IPS DF 6.9 (cell line): ENCODE measurements at places on chromosomes 7 and 10.

DNA sequence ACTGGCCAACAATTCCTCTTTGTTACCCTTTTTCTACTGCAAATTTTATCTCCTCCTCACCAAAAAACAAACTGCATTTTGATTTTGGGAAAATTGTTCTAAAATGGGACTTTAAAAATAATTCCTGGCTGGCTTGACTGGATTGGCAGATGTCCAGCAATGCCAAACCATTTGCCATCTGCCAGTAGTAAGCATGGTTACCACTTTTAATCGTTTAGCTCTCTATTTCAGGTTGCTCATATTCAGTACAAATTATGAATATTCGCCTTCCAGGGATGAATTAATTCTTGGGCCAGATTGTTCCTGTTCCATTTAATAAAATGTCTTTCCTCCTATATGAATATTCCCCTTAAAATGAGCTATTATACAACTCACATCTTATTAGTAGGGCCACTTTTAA is 35.7 kb downstream of the SMNDC1 start:
- DNase-seq: no peak

DNA sequence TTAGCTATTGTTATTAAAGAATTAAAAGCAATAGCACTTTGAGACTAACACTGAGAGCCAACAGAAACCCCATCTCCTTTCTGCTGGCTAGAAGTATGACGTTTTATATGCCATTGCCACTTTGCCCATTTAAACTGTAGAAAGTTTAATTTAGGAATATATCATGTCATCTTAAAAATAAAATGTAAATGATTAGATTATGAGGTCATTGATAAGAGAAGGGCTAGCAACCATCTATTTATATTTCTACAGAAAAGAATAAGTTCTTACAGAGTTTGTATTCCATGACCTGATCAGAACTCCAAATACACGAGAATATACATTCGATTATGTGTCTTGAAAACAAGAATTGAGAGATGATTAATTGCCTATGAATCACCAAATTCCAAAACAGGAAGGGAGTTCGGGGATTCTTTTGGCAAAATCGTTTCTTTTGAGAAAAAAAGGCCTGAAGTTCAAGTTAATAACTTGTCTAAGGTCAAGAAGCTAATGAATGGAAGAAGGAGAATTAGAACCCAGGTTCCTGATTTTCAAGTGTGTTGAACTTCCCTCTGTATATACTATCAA is 227.0 kb downstream of the TRIL start:
- no peak for DNase-seq

DNA sequence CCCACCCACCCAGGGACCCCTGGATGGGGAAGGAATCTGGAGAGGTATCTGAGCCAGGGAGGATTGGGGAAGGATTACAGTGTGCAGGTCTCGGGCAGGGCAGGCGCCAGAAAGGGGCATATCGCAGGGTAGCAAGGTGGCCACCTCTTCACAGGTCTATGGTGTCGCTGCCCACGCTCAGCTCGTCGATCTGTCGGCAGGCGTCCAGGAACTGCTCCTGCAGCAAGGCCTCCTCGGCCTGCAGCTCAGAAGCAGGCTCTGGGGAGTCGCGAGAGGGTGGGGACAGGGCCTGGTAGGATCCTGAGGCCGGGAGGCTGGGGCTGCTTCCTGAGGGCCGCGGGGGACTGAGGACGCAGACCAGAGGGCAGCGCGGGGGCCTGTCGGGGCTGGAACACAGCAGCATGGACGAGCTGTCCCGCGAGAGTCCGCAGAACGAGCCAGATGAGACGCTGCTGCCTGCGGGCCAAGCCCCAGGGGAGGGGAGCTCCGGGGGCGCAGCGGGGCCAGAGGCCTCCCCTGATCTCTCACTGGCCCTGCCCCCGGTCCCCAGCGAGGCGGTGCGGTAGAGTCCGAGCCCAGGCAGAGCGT is 7.1 kb upstream of the RBM28 start:
- no peak for DNase-seq

GRCh38 chr10:110802551-110803238 is 69.0 kb upstream of the PDCD4 start:
- no peak for DNase-seq

DNA sequence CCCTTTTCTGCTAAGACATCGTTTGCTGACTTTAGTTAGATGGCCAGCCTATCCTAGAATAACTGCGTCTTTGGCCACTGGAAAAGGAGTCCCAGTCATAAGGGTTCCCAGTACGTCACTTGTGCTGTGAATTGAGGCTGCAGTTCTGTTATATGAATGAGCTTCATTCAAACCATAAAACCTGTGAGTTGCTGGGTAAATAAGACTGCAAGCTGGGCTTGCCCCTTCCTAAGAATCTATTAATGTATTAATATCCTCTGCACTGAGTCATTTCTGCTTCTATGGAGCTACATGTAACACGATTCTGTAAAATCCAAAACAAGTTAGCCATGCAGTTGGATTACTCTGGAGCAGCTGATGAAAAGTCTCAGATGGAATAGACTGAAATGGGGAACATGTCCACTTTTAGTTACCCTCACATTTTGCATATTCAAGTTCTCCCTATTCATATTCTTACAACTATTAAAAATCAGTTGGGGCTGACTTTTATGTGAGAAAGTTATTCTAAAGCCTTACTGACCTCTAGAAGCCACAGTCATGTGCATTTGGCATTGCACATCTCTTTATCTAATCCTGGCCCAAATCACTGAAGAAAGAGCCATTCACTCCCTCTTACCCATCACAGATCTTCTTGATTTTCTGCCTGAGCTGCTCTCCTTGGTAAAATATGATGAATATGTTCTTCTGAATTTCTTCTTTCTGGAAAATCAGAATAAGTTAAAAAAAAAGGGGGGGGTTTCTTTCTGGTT is 41.8 kb upstream of the TMEM213 start:
- no peak for DNase-seq

DNA sequence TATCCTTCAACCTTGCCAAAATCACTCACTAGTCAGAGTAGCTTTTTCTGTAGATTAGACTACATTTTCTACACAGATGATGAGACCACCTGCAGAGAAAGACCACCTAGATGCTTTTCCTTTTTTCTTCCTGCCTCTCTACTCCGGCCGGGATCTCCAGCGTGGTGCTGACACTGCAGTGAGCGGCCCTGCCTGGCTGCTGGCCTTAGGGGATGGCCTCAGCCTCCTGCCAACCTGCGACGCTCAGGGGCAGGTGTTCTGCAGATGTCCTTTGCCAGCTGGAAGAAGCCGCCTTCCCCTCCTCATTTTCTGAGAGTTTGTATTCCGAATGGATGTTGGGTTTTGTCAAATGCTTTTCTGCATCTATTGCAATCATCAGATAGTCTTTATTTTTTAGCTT is 43.5 kb upstream of the NKX6-2 start:
- DNase-seq: no peak

DNA sequence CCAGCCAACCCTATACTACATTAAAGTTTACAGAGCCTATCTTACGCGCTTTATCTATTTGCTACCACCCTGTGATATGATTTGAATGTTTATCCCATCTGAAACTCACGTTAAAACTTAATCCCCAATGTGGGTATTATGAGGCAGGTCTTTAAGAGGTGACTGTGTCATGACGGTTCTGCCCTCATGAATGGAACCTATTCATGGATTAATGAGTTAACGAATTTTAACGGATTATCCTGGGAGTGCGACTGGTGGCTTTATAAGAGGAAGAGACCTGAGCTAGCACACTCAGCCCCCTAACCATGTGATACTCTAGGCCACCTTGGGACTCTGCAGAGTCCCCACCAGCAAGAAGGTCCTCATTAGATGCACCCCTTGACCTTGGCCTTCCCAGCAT is 37.8 kb downstream of the SRPK2 start:
- DNase-seq: no peak

GRCh38 chr7:40329601-40330153 is 194.9 kb downstream of the SUGCT start:
- peak; percentile 7 for DNase-seq

DNA sequence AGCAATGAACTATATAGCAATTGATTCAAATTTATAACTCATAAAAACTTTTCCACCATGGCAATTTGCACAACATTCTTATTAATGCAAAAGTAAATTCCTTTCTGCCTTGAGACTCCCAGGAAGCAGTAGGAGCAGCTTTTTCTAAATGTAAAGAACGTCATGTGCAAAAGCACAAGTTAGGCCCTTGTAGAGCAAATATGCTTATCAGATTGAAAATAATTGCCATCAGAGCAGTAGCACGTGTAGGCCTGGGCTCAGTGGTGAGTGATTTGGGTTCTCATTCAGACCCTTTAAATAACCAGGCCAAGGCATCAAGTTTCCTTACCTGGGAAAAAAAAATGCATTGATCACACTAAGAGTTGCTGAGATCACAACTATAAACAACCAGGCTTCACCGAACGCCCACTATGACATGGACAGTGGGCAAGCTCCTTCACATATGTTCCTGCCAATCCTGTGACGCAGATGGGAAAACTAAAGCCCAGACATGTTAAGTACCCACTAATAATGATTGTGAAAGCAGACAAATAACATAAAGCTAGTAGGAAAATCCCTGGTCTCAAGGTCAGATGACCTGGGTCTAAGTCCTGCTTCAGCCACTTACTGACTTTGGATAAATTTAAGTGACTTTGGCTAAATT is 22.1 kb upstream of the SAR1A start:
- DNase-seq: no peak

GRCh38 chr7:123876557-123877256 is 31.7 kb downstream of the HYAL4 start:
- no peak for DNase-seq

GRCh38 chr7:90723233-90723632 is 127.1 kb downstream of the CDK14 start:
- DNase-seq: no peak

- DNase-seq: no peak
Observed at GRCh38 chr7:148944935-148945934, 61.1 kb upstream of the EZH2 start.

DNA sequence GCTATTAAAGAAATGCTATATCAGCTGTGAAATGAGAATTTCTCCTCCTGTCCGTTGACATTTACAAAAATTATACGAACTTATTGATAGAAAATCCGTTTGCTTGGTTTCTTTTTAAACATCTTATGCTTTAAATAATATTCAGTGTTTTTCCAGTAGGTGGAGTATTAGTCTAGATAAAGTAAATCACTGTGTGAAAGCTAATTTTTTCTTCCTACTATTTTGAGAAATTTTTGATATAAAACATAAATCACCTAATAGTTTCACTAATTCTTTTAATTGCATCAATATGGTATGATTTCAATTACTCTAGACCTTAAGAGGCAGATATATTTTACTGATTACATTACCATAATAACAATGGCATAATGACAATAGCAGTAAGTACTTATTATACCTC is 335.2 kb upstream of the C7orf33 start:
- no peak for DNase-seq

DNA sequence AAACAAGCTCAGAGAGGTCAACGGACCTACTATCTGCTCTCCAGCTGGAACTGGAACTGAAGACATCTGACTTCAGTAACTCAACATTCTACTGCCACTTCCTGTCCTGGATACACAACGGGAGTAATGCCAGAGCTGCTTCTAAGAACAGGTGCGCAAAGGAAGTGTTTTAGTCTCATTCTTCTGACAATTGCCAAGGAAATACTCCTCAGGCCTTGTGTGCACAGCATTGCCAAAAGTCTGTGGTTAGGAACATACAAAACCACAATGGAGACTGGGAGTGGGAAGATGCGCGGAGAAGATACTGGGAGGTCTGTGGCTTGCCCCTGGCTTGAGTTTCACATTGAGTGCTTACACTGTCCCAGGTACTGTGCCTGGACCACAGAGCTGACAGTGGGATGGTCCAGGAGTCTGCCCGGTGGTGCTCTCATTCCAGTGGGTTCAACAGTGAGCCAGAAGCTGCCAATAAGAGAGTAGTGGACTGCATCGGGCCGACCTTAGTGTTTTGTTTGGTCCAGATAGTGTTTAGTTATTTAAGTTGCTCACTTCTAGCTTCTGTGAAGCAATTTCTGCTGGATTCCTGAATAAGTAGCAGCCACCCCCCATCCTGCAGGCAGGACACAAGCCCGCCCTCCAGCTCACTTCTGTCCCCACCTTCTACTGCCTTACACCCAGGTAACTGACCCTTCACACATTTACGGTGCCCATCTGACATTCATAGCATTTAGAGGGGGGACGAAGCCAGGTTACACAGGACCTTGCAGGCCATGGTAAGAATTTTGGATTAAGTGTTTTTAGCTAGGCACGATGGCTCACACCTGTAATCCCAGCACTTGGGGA is 10.3 kb downstream of the TBL2 start:
- no peak for DNase-seq

- DNase-seq: no peak
Observed at GRCh38 chr7:137870684-137871083, 23.9 kb upstream of the DGKI start.

DNA sequence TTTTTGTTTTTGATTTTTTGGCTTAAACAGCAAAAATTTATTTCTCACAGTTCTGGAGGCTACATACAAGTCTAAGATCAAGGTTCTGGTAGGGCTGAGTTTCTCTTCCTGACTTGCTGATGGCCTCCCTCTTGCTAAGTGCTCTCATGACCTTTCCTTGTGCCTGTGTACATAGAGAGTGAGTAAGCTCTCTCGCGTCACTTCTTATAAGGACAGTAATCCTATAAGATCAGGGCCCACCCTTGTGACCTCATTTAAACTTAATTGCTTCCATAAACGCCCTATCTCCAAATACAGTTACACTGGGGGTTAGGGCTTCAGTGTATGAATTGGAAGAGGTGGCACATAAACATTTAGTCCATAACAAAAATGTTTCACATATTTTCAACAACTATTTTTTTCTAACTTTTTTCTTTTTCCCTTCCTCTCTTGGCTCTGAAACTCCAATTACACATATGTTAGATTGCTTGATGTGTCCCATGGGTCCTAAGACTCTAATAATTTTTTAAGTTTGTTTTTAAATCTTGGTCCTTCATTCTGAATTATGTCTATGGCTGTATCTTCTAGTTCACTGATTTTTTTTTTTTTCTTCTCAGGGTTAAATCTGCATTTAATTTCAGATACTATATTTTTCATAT is 149.8 kb downstream of the HBP1 start:
- no peak for DNase-seq

- DNase-seq: no peak
Observed at GRCh38 chr10:98286419-98286818, 18.4 kb upstream of the LOXL4 start.

GRCh38 chr7:43260980-43261878 is 148.8 kb downstream of the HECW1 start:
- DNase-seq: peak; percentile 61

DNA sequence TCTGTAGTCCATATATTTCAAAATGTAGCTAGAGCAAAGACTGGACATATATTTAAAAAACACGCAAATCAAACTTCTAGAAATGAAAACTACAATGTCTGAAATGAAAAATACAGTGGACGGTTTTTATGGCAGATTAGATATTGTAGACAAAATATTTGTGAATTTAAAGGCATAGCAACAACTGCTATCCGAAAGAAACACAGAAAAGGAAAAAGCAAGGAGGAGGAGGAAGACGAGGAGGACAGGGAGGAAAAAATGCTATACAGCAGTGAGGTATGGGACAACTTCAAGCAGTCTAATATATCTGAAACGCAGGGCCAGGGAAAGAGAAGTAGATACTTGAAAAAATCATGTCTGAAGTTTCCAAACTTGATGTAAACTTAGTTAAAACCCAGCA is 13.3 kb downstream of the WASL start:
- DNase-seq: no peak

GRCh38 chr10:115936926-115937767 is 335.9 kb downstream of the GFRA1 start:
- no peak for DNase-seq

GRCh38 chr10:119784340-119785067 is 58.7 kb downstream of the INPP5F start:
- DNase-seq: no peak
